ENCODE measurements at places on chromosomes 13 and 19.

GRCh38 chr13:101751488-101751887 is 299.0 kb downstream of the ITGBL1 start:
- no peak for DNase-seq

GRCh38 chr13:79678100-79678499 is 197.1 kb downstream of the NDFIP2 start:
- no peak for DNase-seq

- no peak for DNase-seq
These were observed 26.6 kb downstream of the SIGLEC7 start for GRCh38 chr19:51168564-51169282.

GRCh38 chr13:89897681-89898080 is 1449.8 kb upstream of the MIR17HG start:
- DNase-seq: no peak

- DNase-seq: peak; percentile 32
These were observed 849 bp downstream of the GAS6 start for GRCh38 chr13:113862931-113863523.

- no peak for DNase-seq
These were observed 224.2 kb downstream of the RGCC start for GRCh38 chr13:41681587-41681986.

DNA sequence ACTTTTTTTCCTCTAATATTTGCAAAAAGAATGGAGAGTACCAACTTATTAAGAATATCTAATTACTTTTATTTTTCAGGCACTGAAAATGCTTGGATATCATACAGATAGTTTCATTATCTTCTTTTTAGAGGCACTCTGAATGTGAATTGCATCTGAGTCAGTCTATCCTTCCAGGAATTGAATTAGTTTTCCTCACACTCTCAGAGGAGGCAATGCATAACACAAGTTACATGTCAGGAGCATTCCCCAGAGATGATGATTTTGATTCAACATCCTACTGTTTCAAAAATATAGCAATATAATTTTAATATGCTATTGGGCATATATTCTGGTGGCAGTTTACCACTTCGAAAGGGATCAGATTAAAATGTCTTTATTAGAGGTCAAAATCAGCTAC is 1315.4 kb downstream of the PCDH9 start:
- no peak for DNase-seq

DNA sequence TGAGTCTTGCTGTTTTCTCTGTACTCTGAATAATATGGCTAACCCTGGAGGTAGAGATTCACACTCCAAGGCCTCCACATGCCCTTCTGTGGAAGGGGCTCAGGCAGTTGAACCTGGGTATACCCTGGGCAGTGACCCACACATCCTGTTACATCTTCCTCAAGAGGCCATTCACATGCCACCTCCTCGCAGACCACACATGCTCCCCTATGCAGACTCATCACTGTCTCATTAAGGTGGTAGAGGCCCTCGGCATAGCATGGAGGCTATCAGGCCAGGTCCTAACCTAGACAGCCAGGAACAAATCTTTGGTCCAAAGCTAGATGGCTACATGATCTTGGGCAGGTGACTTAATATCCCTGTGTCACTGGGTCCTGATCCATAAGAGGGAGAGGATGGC is 363.9 kb upstream of the ZNF507 start:
- no peak for DNase-seq

DNA sequence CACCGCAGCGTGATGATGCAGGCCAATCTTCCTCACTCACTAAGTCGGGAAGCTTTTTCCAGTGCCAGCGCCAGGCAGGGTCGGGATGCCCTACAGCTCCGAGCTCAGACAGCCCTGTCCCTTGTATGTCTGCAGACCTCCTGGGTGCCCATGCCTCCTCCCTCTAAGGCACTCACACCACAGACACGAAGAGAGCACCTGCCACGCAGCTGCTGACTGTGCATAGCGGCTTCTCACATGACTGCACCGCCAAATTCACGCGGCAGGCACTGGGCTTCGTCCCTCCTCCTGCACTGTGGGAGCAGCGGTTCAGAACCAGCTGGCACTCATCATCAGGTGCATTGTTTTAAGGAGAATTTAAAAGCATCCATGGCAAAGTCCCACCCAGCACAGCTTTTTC is 88.1 kb downstream of the SLC7A1 start:
- DNase-seq: peak; percentile 46

DNA sequence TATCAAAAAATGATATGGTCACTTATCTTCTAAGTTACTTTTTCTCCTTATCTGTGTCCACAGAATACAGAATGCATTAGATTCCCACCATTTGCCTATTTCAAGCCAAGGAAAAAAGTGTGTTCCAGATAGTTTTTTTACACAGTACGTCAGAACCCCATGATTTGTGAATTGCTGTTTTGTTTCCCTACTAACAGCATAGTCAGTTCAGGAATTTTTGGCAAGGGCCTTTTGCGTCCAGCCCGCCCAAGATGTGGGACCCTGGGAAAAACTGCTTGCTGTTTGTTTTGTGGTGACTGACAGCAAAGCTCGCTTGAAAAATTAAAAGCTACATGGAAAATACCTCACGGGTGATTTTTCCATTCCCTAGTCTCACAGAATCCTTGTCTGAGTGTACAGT is 20.4 kb upstream of the FAM216B start:
- DNase-seq: no peak

- peak; percentile 19 for DNase-seq
These were observed 432 bp downstream of the ZNF611 start for GRCh38 chr19:52734331-52734892.

DNA sequence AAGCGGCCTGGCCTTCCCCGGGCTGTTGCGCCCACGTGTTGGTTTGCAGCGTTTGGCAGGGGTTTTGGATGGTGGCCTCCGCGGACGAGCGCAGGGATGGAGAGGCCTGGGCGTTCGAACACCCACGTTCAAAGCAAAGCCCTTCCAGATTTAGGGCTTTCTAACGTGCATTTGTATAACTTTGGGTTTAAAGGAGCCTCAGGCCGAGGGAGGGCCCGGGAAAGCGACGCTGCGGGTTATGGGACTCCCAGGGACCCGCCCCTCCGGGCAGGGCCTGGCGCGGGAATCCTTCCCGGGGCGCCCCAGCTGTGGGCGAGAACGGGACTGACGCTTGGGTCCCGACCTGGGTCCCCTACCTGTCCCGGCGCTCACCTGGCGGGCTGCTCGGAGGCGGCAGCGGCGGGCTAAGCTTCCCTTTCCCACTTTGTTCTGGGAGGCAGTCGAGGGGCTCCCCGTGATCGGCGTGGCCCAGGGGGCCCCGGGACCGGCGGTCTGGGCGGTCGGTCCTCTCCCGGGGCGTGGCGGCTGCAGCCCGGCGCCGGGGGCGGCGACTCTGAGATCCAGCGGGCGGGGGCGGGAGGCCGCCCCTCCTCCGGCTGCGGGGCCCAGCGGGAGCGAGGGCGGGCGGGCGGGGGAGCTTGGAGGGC is at the start of gene FBXO17:
FBXO17 (minus strand) TSS at position 529 of the 647 bp plus-strand sequence. CDS start 25,423 bp downstream, outside the sequence.
- peak; percentile 55 for DNase-seq

DNA sequence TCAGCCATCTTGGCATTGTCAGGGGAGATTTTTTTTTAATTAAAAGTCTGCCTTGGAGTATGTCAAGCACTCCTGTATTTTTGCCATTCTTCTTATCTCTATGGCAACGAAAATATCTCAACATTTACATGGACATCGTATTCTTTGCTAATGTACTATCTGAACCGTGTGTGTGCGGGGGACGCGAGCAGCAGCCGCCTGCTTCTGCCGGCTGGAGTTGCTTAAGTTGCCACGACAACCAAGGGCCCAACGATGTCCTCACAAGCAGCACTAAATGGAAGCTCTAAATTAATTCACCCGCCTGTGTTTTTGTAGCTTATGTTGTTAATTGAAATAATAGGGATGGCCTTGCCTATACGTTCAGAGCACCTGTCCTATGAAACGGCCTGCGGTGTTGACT is 309.5 kb downstream of the TEX29 start:
- DNase-seq: no peak

DNA sequence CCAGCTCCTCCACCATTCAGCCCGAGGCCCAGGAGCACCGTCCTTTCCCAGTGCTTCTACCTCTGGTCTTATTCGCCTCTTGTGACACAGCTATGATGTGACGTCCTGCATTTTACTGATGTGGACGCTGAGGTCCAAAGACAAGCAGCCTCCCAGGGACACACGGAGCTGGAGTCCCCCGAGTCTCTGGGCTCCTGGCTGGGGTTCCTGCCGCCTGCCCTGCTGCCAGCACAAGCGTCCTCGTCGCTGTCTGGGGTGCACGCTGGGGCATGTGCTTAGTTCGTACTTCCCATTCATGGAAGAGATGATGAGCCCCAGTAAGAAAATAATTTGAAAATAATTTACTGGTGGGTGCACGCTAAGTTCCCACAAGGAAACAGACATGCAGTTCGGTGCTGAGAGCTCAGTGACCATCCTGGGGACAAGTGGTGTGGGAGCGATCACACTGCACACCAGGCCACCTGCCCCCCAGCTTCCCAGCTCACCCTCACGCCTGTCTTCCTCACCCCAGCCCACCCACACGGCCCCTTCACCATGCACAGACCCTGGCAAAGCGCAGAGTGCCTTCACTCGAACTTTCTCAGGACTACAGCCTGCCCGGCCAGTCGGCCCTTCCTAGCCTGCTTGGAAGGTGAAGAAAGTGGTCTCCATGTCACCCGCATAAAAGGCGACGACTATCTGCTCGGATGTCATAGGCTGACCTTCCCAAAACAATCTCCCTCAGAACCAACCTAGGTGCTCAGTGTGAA is 14.2 kb upstream of the CFAP97D2 start:
- DNase-seq: no peak

All from anterior cingulate cortex (tissue), 58 donors.